Left renal cortex interstitium (tissue), 4 donors: ENCODE measurements at places on chromosomes 16 and 17.
A peak's percentile ranks its signal among the peaks of the same experiment; 100 is the strongest.

DNA sequence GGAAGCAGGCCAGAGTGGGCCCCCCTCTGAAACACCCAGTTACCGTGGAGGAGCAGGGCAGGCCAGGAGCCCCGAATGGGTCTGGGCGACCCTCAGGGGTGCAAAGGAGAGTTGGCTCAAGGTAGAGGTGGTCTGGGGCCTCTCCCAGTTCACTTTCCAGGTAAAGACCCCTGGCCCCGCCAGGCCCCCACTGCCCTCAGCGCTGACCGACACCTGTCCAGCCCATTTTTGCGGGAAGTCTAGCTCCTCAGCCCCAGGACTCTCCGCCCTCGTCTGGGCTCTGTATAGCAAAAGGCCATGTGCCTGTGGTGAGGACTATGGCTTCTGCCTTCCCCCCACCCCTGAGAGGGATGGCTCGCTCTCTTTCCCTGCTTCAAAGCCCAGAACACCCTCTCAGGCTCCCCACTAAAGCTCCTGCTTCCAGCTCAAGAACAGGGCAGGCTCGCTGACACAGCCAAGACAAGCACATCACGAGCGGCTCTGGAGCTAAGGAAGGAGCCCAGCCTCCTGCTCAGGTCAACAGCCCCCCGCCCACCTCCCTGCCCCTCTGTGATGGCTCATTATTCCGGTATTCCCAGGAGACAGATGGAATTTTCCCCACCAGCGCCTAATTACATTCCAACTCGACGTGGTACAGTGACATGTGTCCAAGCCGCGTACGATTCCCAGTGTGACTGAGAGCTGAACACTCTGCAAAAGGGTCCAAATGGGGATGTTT, 59.4 kb downstream of the RTN4RL1 start:
- DNase-seq, result no peak

GRCh38 chr17:30323262-30323894, 10.5 kb downstream of the TMIGD1 start:
- DNase-seq, result peak; percentile 49

- no peak for DNase-seq
These were observed 24.1 kb upstream of the CDH5 start for GRCh38 chr16:66342294-66342900.

- no peak for DNase-seq
These were observed 14.6 kb upstream of the MED9 start for GRCh38 chr17:17462048-17462824.

DNA sequence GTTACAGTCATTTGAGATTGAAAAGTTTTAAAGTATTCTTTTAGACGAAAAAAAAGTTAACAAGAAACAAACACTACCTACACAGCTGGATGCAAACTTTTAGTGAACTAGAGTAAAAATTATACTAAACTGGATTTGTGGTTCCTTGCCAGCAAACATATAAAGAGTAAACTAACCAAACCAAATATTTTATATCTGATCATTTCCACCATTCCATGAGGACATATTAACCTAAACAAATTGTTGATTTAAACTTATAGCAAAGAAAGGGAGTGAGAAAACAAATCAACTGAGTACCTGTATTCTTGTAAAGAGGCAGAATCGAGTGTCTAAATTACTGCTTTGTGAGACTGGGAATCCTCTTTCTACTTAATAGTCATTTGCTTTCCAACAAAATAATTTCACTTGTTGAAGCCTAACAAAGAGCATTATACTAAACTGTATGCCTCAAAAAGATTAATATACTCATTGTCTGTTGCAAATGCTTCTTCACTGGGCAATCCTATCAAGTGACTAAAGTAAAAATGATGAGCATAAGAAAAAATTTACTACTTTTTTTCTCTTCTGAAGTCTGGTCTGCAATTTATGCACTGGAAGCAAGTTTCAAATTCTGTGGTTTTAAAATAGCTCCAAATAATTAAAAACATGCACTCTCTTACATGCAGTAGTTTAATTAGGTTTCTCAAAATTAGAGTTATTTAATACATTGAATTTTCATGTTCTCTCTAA, 37.5 kb downstream of the AKAP10 start:
- DNase-seq, result no peak

DNA sequence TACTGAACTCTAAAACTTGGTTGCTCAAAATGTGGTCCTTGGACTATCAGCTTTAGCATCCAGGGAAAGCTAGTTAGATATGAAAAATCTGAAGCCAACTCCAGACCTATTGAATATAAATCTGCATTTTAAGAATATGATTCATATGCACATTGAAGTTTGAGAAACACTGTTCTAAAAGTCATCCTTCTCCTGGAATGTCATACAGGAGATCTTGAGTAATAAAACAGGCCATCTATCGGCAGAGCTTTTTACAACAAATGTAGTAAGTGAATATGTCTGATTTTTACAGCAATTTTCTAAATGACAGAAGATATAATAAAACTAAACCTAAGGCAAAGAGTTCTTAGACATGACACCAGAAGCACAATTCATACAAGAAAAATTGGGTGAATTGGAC, 140.4 kb downstream of the PMP22 start:
- DNase-seq, result no peak

GRCh38 chr16:53945996-53946395, 242.0 kb downstream of the FTO start:
- DNase-seq, result no peak

DNA sequence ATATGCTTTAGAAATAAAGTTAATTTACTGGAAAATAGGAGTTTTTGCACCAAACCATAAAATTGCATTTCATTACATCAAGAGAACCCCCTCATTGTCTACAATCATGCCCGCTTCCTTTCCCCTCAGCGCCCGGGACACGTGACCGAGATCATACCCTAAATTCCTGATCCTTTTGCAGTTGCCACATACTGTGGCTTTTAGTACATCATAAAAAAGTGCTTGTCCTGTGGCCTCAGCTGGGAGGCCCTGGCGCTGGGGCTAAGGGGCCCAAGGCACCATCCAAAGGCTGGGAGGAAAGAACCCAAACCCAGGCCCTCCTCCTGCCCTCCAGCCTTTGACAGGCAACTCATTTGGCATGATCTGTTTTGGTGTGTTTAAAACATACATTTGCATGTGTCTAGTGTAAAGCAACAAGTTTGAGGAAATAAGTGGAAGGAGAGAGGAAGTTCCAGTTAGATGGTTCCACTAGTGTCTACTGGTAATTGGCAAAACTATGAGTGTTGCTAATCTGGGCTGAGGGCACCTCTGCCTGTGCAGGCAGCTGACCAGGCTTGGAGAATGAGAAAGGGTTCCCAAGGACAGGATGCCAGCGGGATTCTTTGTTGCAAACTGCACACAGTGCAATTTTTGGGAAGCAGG, 6.0 kb downstream of the CDK5R1 start:
- DNase-seq, result no peak

DNA sequence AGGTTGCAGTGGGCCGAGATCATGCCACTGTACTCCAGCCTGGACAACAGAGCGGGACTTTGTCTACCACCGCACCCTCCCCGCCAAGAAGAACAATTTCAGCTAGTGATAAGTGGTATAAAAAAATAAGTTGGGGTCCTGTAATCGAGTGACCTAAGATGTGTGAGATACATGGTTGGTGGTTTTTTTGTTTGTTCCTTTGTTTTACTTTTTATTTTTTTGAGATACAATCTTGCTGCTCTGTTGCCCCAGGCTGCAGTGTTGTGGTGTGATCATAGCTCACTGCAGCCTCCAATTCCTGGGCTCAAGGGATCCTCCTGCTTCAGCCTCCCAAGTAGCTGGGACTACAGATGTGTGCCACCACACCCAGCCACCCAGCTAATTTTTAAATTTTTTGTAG, 58.7 kb downstream of the PITPNC1 start:
- no peak for DNase-seq

GRCh38 chr16:17273142-17273561, 197.6 kb downstream of the XYLT1 start:
- no peak for DNase-seq

- no peak for DNase-seq
These were observed 365.6 kb downstream of the SLC39A11 start for GRCh38 chr17:72726936-72727335.

DNA sequence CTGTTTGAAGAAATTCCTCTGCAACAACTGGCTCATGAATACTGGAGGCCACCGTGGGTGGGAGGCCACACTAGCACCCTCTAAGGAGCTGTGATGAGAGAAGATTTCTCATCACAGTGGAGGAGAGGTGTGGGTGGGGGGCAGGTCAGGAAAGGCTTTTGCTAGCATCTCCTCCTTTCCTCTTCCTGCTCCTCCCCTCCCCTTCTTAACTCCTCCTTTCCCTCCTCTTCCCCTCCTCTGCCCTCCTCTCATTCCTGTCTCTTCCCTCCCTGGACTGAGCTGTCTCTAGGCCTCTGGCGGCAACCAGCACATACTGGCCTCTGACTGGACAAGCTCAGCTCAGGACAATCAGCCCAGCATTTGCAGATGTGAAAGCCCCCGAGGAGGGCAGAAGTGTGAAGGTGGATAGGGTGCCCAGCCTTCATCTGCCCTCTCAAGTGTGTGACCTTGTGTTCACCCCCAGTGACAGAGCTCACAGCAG, 19.0 kb upstream of the LHX1 start:
- DNase-seq, result no peak

GRCh38 chr17:41613277-41614082, 913 bp upstream of the KRT16 start:
- DNase-seq, result no peak

- DNase-seq, result no peak
These were observed 31.4 kb downstream of the STX8 start for GRCh38 chr17:9544221-9544620.
